SW480 (cell line): ENCODE measurements at places on chromosomes 16 and 17.
A peak's percentile ranks its signal among the peaks of the same experiment; 100 is the strongest.

- DNase-seq = no peak
Observed at GRCh38 chr17:59219992-59220327, 351 bp upstream of the GDPD1 start.

GRCh38 chr16:48158296-48158695 lies 2.5 kb upstream of the ABCC12 start:
- DNase-seq = peak; percentile 92

DNA sequence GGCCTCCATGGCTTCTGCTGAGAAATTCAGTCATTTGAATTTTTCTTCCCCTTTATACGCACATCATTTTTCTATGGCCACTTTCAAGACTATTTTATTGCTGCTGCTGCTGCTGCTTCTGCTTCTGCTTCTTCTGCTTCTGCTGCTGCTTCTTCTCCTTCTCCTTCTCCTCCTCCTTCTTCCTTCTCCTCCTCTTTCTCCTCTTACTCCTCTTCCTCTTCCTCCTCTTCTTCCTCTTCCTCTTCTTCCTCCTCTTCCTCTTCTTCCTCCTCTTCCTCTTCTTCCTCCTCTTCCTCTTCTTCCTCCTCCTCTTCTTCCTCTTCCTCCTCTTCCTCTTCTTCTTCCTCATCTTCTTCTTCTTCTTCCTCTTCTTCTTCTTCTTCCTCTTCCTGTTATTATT lies 22.4 kb downstream of the CPD start:
- DNase-seq = no peak

- DNase-seq = no peak
Observed at GRCh38 chr16:68286153-68287074, 22.1 kb downstream of the SLC7A6 start.

- no peak for DNase-seq
Observed at GRCh38 chr17:5200360-5200759, 8.7 kb upstream of the ZNF594 start.

DNA sequence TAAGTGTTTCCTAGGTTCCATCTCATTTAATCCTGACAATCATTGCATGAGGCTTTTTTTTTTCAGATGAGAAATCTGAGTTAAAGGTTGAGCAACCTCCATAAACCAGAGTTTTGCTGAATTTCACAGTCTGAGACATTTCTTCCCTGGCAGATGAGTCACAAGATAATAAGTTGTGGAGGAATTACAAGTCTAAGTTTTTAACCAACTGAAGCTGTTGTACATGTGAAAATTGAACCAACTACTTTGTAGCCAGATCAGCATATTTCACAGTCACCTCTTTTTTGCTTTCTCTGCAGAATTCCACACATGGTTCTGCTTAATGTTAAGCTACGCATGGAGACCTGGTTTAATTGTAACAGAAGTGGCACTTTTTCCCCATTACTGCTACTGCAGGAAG lies 765.6 kb downstream of the CDH11 start:
- no peak for DNase-seq

DNA sequence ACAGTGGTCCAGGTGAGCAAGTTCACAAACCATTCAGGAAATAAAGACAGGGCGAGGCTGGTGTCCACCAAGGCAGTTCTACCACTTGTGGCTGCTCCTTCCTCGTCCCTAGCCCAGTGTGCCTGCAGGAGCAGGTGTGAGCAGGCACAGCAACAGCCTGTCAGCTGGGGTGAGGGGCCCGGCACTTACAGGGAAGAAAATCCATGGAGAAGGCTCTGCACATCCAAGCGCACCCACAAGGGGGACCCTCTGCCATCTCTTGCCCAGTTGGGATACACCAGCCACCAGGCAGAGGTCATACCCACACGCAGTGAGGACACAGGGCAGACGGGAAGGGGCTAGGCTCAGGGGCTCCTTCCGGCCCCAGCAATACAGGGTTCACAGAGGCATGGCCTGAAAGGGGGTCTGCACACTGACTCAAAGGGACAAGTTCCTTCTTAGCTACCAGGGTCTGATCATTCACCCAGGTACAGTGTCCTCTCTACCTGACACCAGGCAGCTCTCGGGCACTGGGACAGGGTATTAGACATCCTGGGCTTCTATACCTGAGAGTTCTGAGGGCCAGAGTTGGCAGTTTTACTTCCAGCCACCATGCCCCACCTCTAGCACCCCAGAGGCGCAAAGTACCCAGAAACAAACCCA lies 27.0 kb downstream of the CDIP1 start:
- DNase-seq = peak; percentile 20

- DNase-seq = no peak
Observed at GRCh38 chr16:15572329-15573001, 70.5 kb downstream of the MARF1 start.

- peak; percentile 78 for DNase-seq
Observed at GRCh38 chr17:43839670-43840108, 6.7 kb upstream of the MPP3 start.

GRCh38 chr16:27367461-27368357 lies 34.3 kb upstream of the IL21R start:
- peak; percentile 70 for DNase-seq

GRCh38 chr16:18039931-18040330 lies 296.6 kb downstream of the NPIPA8 start:
- DNase-seq = no peak

DNA sequence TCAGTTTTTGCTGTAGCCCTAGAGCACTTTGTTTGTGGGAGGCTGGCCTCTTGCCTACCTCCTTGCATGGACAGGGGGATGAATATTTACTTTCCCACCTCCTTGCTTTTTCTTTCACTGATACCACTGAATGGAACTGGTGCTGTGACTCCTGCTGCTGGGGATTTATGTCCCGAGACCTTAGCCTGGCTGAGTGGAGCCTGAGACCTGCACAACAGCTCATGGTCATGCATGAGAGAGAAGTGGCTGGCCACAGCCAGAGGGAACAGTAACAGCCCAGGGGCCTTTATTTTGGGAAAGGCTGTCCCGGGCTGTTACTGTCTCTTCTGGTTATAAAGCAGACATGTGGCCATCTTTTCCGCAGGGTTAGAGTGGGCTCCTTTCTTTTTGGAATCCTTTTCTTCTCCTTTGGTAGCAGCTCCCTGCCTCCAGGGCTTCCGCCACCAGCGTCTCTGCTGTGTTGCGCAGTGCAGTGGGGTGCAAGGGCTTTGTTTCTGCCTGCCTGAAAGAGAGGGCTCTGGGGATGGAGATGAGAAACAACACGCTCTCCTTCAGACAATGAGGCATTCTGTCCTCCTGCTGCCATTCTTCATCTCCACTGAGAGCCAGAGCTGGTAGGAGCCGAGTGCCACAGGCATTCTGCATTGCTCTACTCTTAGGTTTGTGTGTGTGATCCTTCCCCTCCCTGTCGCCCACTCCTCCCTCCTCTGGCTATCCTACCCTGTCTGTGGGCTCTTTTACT lies 14.5 kb downstream of the SNX11 start:
- no peak for DNase-seq

DNA sequence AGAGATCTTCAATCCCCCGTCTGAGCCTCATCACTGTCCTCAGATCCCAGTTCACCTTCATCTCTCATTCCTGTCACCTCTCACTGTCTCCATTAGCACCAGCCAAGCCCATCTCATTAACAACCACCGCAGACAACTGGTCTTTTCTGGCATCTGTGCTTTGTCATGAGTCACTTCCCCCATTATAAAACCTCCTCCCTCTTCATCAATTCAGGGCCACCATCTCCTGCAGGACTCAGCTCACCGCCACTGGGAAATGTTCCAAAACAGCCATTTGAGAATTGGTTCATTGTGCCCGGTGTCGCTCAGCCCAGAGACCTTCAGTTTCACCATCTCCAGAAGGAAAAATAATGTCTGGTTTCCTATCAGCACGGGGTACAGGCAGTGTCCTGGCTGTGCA lies 56.9 kb upstream of the TEKT3 start:
- peak; percentile 73 for DNase-seq

GRCh38 chr16:88306411-88306810 lies 76.3 kb upstream of the ZNF469 start:
- no peak for DNase-seq

GRCh38 chr16:83068686-83069085 lies 441.9 kb downstream of the CDH13 start:
- DNase-seq = peak; percentile 2

DNA sequence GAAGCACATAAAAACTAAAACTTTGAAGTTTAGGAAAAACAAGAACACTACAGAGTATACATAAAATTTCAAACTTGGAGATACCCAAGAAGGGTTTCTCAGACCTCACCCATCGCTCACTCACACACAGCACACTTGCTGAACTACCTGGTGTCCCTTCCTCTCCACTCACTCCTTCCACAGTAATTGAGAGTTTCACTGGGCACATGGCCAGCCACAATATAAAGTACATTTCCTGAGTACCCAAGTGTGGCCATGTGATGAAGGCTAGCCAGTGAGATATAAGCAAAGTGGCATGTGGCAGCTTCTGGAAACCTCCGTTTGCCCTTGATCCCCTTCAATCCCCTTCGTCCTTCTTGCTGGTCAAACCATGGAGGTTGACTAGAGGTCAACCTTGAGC lies 11.9 kb downstream of the TOX3 start:
- DNase-seq = no peak

- DNase-seq = peak; percentile 74
Observed at GRCh38 chr17:7262935-7263800, 890 bp upstream of the CLDN7 start.

DNA sequence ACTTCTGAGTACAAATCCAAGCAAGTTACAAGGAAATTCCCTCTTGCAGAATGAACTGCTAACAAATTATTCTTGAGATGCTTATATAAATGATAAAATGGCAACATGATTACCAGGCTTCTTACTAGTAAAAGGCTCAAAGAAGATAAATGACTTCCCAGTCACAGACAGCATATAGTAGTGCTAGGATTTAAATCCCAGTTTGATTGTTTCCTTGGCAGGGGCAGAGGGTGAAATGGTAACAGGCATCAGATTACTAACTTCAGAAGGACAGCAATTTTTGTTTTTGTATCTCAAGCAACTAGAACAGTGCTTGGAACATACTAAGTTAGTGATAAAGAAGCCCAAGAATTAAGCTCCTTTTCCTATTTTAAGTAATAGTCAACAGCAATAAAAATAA lies 102.8 kb downstream of the SSH2 start:
- DNase-seq = no peak

DNA sequence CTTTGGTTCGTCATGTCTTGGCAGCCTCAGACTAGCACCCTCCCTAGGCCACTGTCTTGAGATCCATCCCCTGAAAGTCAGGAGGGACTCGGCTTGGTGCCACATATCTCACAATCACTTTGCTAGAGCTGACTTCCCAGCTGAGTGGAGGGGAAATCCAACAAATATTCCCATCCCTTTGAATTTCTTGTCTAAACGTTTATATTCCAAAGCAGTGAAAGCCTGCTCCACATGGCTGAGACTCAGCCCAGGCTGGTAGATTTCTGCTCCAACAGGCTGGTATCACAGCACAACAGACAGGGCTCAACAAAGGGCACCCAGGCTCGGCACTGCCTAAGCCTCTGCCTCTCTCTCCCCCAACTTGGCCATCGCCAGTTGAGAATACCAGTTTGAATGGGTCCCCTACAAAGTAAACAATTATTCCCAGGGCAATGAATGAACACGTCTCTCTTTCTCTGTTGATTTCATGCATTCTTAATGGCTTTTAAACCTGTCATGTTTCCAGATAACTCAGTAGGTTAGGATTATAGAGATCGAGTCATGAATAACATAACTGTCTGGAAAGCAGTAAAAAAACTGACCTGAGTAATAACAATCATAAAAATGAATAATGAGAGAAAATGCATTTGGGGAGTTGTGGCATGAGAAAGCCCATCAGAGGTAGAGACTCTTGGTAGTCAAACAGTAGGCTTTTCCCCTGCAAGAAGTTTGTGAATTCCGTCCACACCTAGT lies 1.0 kb downstream of the KRT13 start:
- DNase-seq = no peak

GRCh38 chr16:84992717-84993075 lies 18.6 kb downstream of the ZDHHC7 start:
- no peak for DNase-seq

DNA sequence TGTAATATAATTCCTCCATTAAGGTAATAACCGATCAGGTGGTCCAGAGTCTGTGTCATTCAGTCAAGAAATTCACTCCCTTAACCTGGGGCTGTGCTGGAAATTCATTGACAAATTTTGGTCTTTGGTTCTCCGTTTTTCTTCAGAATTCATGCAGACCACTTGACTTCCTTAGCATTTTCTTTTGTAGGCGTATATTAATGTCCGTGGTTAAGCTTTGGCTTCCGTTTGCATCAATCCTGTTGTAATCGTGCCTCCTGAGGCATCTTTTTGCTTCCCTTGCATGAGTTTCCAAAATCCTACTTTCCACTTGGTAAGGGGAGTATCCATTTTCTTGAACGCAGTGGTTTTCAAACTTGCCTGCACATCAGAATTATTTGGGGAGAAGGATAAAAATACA lies 9.0 kb downstream of the LRRC37B start:
- no peak for DNase-seq

DNA sequence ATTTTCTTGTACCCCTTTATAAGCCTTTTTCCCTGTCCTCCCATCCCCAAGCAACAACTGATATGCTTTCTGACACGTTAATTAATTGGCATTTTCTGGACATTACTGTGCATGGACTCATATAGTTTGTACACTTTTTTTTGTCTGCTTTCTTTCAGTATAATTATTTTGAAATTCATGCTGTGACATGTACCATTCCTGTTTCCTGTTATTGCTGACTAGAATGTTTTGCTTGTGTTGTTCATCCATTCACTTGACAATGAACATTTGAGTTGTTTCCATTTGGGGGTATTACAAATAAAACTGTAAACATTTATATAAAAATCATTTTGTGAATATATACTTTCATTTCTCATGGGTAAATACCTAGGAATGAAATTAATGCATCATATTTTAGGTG lies 50.6 kb downstream of the RBBP6 start:
- no peak for DNase-seq

DNA sequence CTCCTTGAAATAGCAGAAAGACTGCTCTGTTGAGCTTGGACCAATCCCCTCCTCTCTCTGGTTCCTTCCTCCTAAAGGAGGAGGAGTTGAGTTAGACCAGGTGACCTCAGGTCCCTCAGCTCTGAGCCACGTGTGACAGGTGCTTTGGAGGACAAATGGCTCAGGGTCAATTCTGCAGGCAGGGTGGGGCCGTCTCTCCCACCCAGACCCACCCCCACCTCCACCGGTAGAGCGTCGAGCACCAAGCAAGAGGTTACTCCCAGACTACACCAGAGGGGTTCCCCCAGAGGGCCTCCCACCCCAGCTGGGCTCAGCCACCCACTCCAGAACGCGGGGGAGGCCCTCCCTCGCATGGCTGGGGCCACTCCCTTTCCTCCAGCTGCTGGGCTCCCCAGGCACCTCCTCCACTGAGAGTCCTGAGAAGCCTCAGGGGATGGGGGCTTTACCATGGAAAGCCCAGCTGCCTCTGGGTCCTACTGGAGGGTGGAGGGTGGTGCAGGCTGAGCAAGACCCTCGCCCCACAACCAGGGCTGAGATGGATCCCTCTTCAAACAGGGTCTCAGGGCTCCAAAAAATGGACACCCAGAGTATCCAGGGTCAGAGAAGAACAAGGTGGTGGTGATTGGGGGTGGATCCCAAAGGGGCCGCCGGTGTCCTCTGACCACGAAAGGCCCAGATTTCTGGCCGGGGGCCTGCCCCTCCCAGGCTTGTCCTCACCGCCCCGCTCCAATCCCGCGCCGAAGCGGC lies 7.6 kb downstream of the MYO1C start:
- peak; percentile 73 for DNase-seq
